Amniotic stem cell (primary cell): ENCODE measurements at places on chromosomes 13 and 19.

DNA sequence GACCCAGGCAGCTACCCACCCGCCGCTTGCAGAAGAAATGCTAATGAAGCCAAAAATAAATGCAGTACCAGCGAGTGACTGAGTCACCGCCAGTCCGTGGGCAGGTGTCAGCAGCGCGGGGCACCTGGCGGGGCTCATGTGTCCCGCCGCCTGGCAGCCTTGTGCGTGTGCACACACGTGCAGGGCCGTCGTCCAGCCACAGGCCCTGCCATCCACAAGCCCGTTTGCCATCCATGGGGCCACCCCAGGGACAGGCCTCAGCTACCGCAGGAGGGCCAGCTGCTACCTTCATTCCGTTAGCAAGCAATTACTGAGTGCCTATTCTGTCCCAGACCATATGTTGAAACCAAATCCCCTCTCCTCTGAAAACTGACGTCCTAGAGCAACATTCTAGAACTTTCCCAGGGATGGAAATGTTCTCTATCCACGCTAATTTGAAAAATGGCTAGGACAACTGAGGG is 20.5 kb downstream of the NCAN start:
- DNase-seq, result no peak

GRCh38 chr19:18796239-18796638 is 5.1 kb upstream of the COMP start:
- no peak for DNase-seq

DNA sequence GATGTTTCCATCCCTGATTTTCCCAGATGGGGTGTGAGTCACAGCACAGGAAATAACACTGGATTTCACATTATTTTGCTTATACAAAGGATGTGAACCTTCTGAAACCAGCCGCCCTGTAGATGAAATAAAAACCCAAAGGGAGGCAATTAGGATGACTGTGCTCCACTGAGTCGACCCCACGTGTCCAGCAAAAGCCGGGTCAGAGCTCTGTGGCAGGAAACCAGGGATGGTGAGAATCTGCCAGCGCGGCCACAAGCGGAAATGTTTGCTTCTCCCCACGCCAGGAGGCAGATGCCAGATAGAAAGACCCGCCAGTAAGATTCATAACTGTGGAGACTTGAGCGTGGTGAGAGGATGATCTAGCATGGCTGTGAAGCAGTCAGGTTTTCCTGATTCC is 764.4 kb downstream of the LIG4 start:
- DNase-seq, result peak; percentile 92

DNA sequence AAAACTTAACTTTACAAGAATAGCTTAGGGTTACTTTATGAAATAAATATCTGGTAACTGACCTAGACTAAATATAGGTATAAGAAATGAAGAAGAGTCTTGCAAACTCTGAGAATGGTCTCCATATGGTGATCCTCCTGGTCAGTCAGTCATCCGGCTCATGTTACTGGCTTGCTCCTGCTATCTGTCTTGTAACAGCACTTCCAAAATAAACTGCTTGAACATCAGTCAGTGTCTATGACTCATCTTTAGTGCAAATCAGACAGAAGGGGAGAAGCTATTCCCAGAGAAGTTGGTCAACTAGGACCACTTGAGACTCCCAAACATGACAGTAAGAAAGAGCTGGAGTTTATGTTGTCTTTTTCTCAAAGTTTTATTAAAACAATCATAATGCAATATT is 1550.9 kb downstream of the PCDH9 start:
- no peak for DNase-seq

DNA sequence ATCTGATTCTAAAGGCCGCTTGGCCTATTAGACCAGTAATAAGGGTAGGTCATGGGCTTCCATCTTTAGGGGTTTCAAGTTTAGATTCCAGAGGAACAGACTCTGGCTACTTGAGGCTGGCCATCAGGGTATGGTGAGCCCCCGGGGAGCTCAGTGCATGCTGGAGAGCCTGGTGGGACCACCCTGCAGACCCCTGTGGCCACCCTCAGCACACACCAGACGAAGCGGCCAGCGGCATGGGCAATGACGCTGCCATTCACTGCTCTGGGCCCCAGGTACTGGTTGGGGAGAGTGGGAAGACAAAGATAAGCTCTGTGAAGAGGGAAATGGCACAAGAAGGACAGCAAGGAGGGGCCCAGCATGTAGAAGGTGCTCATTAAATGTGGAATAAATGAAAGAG is 98.8 kb upstream of the SLC15A1 start:
- DNase-seq, result no peak

GRCh38 chr13:81058916-81059290 is 718.0 kb upstream of the SPRY2 start:
- DNase-seq, result no peak

DNA sequence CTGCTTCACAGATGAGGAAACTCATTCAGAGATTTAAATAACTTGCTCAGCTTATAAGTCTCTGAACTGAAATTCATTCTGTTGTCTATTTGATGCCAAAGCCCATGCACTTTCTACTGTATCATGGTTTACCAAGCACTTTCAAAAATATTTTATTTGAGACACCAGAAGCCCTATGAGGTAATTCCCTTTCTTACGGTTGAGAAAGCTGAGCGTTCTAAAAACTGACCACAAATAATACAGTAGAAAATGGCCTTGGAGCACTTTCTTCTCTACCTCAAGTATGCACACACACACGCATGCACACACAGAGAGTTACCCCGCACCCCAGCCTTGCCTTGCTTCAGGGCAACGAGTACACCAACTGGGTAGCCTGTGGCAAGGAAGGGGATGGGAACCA is 228.5 kb downstream of the RFC3 start:
- DNase-seq, result no peak

DNA sequence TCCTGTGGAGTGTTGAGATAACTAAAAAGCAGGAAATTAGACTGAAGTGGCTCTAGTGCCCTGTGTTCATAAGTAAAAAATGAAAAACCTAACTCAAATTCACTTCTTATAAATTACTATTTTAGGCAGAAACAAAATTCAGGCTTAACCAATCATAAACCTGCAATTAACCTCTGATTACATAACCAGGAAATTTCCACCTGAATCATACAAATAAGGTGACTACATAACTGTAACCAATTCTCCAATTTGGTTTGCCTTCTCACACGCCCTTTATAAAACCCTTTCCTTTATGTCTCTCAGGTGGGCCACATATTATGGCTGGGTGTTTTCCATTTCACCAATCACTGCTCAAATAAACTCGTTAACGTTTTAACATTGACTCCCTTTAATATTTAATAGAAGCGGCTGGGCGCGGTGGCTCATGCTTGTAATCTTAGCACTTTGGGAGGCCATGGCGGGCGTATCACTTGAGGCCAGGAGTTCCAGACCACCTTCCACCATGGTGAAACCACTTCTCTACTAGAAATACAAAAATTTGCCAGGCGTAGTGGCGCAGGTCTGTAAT is 22.9 kb upstream of the ZNF724 start:
- DNase-seq, result no peak

- DNase-seq, result no peak
These were observed 76.0 kb upstream of the STK24 start for GRCh38 chr13:98652721-98653462.

DNA sequence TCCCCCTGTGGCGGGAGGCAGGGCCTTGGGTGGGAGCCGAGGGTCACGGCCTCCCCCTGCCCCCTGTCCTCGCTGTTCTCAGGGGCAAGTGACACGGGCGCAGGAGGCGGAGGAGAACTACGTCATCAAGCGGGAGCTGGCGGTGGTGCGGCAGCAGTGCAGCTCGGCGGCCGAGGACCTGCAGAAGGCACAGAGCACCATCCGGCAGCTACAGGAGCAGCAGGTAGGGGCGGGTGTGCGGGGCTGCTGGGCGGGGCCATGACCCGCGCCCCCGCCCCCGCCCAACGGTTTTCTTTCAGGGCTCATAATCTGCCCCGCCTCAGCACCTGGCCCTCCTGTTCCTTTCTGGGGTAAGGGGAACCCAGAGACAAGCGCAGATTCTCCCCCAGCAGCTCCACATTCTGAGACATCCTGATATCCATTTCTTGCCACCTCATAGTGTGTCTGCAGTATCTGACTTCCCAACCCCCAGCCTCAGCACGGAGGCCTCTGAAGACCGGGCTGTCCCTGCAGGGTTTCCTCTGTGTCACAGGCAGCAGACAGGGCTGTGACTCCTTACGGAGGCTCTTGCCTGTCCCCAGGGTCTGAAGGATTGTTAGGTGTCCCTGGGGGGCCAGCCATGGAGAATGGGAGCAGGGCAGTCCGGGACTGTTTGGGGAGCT is 15.9 kb downstream of the PRR36 start:
- DNase-seq, result no peak

GRCh38 chr19:6253954-6254733 is 25.6 kb downstream of the MLLT1 start:
- DNase-seq, result no peak

- no peak for DNase-seq
These were observed 14.4 kb upstream of the RETN start for GRCh38 chr19:7654401-7654800.

- DNase-seq, result peak; percentile 8
These were observed 51.1 kb downstream of the HS6ST3 start for GRCh38 chr13:96141032-96141431.

DNA sequence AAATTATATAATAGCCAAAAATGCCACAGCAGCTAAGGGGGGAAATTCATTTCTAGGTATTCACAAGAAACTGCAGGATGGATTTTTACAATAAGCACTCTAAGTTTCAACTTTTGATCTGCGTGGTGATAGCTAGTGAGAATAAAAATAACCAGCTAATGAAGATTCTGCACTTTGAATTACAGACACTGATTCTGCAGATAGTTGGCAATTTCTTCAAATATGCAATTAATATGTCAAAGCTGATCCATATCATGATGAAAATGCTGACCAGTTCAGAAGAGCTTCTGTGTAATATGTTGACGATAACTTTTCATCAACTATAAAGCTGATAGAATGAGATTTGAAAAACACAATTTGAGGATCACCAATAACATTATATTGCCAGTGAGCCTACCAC is 1272.9 kb downstream of the EFNB2 start:
- no peak for DNase-seq

GRCh38 chr19:35284153-35285094 is 2.1 kb downstream of the HAMP start:
- DNase-seq, result no peak

- DNase-seq, result no peak
These were observed 315.2 kb downstream of the ATP8A2 start for GRCh38 chr13:25686831-25687470.
